ENCODE measurements at places on chromosomes 13 and 19. TPM values are rescaled to one million over a fixed set of nuclear protein-coding genes. Genes with fewer than 3 reads are reported as not detected.

CKM gene
- total RNA-seq, result not detected

SIGLEC10 gene
- total RNA-seq, result not detected

CYSLTR2 gene
- not detected for total RNA-seq

ZNF681 gene
- not detected for total RNA-seq

HSPB6 gene
- 0.10 TPM for total RNA-seq

TMIGD2 gene
- not detected for total RNA-seq

CYP4F22 gene
- total RNA-seq, result 0.13 TPM

ZNF823 gene
- total RNA-seq, result 3.3 TPM

KANK3 gene
- 4.7 TPM for total RNA-seq

CATSPERD gene
- not detected for total RNA-seq

SLC10A2 gene
- total RNA-seq, result not detected

EFNA2 gene
- total RNA-seq, result 0.95 TPM

HCST gene
- total RNA-seq, result 0.18 TPM

PRR19 gene
- total RNA-seq, result 5.0 TPM

VSTM1 gene
- total RNA-seq, result 0.24 TPM

C1QTNF9B gene
- total RNA-seq, result not detected

SCGB2B2 gene
- not detected for total RNA-seq

LCP1 gene
- 0.14 TPM for total RNA-seq

NAPSA gene
- 0.94 TPM for total RNA-seq

LPAR6 gene
- total RNA-seq, result 0.18 TPM

CNN1 gene
- 0.40 TPM for total RNA-seq

ZNF112 gene
- 1.1 TPM for total RNA-seq

NTF4 gene
- total RNA-seq, result 0.34 TPM

CGB2 gene
- 0.54 TPM for total RNA-seq

SHC2 gene
- 1.1 TPM for total RNA-seq

NALCN gene
- total RNA-seq, result 4.1 TPM

PEAK3 gene
- total RNA-seq, result not detected

CEACAM1 gene
- total RNA-seq, result 1.8 TPM

ALOX5AP gene
- 4.3 TPM for total RNA-seq

VSTM2B gene
- not detected for total RNA-seq

CFAP97D2 gene
- not detected for total RNA-seq

FCAR gene
- not detected for total RNA-seq

CRLF1 gene
- total RNA-seq, result 4.1 TPM

C19orf25 gene
- total RNA-seq, result 11.0 TPM

CHST8 gene
- 0.15 TPM for total RNA-seq

ZNF382 gene
- not detected for total RNA-seq

ELSPBP1 gene
- total RNA-seq, result not detected

ZNF99 gene
- total RNA-seq, result not detected

GRK1 gene
- not detected for total RNA-seq

DCLK1 gene
- total RNA-seq, result 1.0 TPM

EID2B gene
- 10.3 TPM for total RNA-seq

SAMD4B gene
- 108 TPM for total RNA-seq

DHDH gene
- 1.4 TPM for total RNA-seq

GPATCH1 gene
- total RNA-seq, result 15.6 TPM

KLK11 gene
- not detected for total RNA-seq

PROZ gene
- total RNA-seq, result not detected

SULT2A1 gene
- total RNA-seq, result not detected

SPINT2 gene
- total RNA-seq, result 323 TPM

ZNF573 gene
- total RNA-seq, result 1.9 TPM

ZNF534 gene
- not detected for total RNA-seq

ADGRE3 gene
- total RNA-seq, result not detected

CCNE1 gene
- 24.9 TPM for total RNA-seq

OR7G1 gene
- not detected for total RNA-seq

ZNF181 gene
- 14.3 TPM for total RNA-seq

Data from A549 treated with RU486 at 1 μM for 4 hours (cell line).